ENCODE measurements at places on chromosomes 4 and X. TPM values are rescaled to one million over a fixed set of nuclear protein-coding genes. Genes with fewer than 3 reads are reported as not detected.

DNA sequence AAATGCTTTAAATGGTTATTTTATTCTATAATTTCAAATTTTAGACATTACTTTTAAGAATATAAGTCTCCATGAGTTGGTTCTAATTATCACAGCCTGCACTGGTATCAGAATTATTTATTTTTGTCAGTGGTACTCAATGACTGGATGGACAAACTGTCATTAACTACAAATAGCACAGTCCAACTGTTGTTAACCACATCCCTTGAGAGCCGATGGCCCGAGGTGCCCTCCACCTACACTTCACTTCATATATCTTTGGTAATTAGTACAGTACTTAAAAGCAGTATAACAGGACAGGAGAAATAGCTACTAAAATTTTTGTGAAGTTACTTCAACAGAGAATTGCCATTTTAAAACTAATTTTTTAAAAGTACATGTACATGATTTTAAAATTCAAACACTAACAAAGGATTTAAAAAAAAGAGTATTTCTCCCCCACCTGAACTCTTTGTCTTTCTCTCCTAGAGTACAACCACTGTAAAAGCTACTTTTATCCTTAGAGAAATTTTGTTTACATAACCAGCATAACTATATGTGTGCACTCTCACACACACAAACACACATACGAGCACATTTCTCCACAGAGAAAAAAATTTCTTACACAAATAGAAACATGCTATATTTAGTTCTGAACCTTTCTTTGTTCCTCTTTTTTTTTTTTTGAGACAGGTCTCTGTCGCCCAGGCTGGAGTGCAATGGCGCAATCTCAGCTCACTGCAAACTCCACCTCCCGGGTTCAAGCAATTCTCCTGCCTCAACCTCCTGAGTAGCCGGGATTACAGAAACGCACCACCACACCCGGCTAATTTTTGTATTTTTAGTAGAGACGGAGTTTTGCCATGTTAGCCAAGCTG is 6.5 kb downstream of the TIFA start:
- no peak for DNase-seq
- no peaks in the 10 kb centered on the region for H3K27me3 ChIP-seq
- peaks cover 9% of the 10 kb centered on the region for H3K36me3 ChIP-seq
- no peak overlapping the region for H3K27ac ChIP-seq

DNA sequence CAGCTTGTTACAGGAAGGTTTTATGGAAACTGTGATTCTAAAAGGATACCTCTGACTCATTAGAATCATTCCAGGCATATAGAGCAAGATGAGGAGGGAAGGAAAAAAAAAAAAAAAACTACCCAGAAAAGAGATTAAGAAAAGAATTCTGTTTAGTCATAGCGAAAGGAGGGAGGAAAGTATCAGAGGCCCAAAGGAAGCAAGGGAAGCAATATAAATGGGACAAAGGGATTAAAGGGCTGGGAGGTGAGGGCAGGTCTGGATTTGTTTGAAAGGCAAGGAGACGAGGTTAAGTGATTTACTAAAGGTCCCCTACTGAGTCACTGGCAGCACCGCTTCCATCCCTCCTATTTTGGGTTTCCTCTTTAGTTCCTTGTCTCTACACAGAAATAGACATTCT is 88.6 kb upstream of the IL1RAPL1 start:
- DNase-seq = no peak
- no peaks in the 10 kb centered on the region for H3K27me3 ChIP-seq
- no peaks in the 10 kb centered on the region for H3K36me3 ChIP-seq
- no peak overlapping the region for H3K4me3 ChIP-seq

- H3K36me3 ChIP-seq = no peaks in the 10 kb centered on the region
- no peak for DNase-seq
- H3K27me3 ChIP-seq = no peaks in the 10 kb centered on the region
- peak overlapping the region; percentile 59 for H3K27ac ChIP-seq
Observed at GRCh38 chr4:87058356-87059073, 123.7 kb downstream of the AFF1 start.

DNA sequence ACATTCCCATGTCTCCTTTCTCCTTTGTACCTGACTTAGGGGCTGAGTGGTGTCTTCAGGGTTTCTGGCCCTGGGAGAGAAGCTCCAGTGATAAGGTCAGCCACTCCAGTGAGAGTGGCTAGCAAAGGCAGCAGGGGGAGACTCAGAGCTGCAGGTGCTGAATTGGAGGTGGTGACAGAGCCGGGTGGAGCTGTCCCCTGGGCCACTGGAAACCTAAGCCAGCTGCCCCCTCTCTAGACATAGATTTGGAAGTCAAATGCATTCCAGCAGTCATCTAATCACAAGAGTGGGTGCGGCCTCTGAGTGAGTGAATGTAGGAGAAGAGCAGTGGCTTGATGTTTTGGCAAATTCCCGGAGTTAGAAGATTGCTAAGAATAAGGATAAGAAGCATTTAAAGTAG is 28.5 kb downstream of the TRIM2 start:
- H3K27ac ChIP-seq = no peak overlapping the region
- no peak for DNase-seq
- H3K27me3 ChIP-seq = no peaks in the 10 kb centered on the region
- no peaks in the 10 kb centered on the region for H3K36me3 ChIP-seq
- no peak overlapping the region for H3K4me3 ChIP-seq

The TBC1D1 gene
- total RNA-seq = 96.0 TPM

GRCh38 chr4:164779811-164780216 is 25.9 kb downstream of the SMIM31 start:
- no peaks in the 10 kb centered on the region for H3K27me3 ChIP-seq
- H3K4me3 ChIP-seq = no peak overlapping the region
- H3K27ac ChIP-seq = no peak overlapping the region

GRCh38 chr4:160020804-160021203 is 917.9 kb downstream of the RAPGEF2 start:
- no peaks in the 10 kb centered on the region for H3K27me3 ChIP-seq
- H3K4me3 ChIP-seq = no peak overlapping the region
- DNase-seq = no peak
- H3K27ac ChIP-seq = no peak overlapping the region
- no peaks in the 10 kb centered on the region for H3K36me3 ChIP-seq
- H3K4me1 ChIP-seq = no peaks in the 10 kb centered on the region

DNA sequence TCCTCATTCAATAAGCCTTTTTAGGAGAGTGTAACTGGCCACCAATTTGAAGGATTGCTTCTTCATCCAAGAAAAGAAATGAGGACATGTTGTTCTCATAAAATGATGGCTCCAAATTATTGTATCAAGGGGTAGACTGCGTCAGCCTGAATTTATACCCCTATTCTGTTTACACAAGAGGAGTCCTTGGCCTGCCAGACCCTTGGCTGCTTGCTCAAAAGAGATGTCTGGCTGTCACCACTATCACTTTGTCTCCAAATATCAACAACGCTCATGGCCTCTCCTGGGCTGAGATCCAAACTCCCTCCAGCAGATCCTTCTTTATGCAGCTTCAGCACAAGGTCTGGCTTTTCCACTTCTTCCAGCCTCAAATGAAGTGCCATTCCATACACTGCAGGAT is 127.9 kb downstream of the OR13H1 start:
- no peaks in the 10 kb centered on the region for H3K4me1 ChIP-seq
- H3K27ac ChIP-seq = no peak overlapping the region
- DNase-seq = no peak
- no peaks in the 10 kb centered on the region for H3K36me3 ChIP-seq
- no peaks in the 10 kb centered on the region for H3K27me3 ChIP-seq
- no peak overlapping the region for H3K4me3 ChIP-seq

DNA sequence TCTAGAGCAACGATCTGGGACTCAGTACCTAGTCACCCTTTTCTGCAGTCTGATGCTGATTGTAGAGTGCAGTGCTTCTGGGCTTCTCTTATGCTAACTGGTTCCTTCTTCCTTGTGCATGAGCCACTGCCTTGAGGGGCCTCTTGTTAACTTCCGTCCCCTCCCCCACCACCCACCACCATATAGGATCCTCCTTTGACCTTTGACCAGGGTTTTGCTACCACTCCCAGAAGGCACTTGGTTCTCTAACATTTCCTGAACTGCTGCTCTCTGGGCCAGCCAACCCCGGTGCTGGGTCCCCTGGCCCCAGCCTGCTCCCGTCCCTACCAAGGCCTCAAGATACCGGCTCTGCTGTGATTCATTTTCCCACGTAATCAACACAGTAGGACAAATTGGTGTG is 104.6 kb upstream of the KLF3 start:
- no peaks in the 10 kb centered on the region for H3K27me3 ChIP-seq
- H3K36me3 ChIP-seq = no peaks in the 10 kb centered on the region
- H3K27ac ChIP-seq = no peak overlapping the region
- no peak for DNase-seq
- peaks cover 21% of the 10 kb centered on the region for H3K4me1 ChIP-seq
- no peak overlapping the region for H3K4me3 ChIP-seq

- no peaks in the 10 kb centered on the region for H3K4me1 ChIP-seq
- no peaks in the 10 kb centered on the region for H3K27me3 ChIP-seq
- H3K27ac ChIP-seq = no peak overlapping the region
- DNase-seq = no peak
- H3K36me3 ChIP-seq = no peaks in the 10 kb centered on the region
Observed at GRCh38 chr4:69984030-69984443, 11.7 kb upstream of the STATH start.

DNA sequence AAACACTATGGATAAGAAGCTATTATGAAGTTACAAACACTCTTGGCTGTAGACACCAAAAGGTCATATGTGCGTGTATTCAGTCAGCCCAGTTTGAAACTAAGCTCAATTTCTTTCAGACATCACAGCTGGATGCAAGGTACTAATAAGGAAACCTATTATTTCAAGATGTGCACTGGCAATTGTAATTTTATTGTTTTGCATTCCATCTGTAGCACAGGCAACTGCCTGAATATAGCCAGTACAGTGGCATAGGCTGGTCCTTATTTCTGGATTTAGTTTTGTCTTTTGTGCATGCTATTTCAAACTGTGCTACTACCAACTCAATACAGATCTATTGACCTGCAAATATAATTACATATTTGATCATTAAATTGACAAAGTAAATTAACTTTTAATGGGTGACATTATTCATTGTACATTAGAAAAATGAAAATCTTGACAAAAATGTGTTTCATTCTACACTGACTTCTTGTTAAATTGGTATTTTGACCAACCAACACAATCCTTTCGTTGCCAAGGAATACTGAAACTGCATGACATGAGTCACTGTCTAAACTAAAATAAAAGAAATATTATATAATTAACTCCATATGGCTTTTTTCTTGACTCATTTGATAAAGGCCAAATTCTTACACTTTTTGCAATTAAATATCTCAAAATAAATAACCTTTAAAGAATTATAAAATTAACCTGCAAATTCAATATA is 594.3 kb upstream of the ADGRL3 start:
- no peaks in the 10 kb centered on the region for H3K36me3 ChIP-seq
- no peak overlapping the region for H3K27ac ChIP-seq
- no peaks in the 10 kb centered on the region for H3K27me3 ChIP-seq
- H3K4me1 ChIP-seq = no peaks in the 10 kb centered on the region

GRCh38 chrX:46994096-46994495 is 81.9 kb downstream of the JADE3 start:
- H3K4me3 ChIP-seq = no peak overlapping the region
- H3K27me3 ChIP-seq = no peaks in the 10 kb centered on the region
- no peaks in the 10 kb centered on the region for H3K4me1 ChIP-seq
- H3K27ac ChIP-seq = no peak overlapping the region
- no peak for DNase-seq

GRCh38 chrX:112774651-112775293 is 65.9 kb downstream of the AMOT start:
- DNase-seq = no peak
- no peaks in the 10 kb centered on the region for H3K4me1 ChIP-seq
- no peak overlapping the region for H3K4me3 ChIP-seq
- no peak overlapping the region for H3K27ac ChIP-seq
- no peaks in the 10 kb centered on the region for H3K27me3 ChIP-seq

GRCh38 chr4:173466101-173466500 is 63.9 kb downstream of the HAND2 start:
- no peaks in the 10 kb centered on the region for H3K36me3 ChIP-seq
- H3K4me3 ChIP-seq = no peak overlapping the region
- no peaks in the 10 kb centered on the region for H3K27me3 ChIP-seq
- no peak overlapping the region for H3K27ac ChIP-seq
- no peak for DNase-seq

The EREG gene
- 1.2 TPM for total RNA-seq

- H3K36me3 ChIP-seq = no peaks in the 10 kb centered on the region
- peaks cover 52% of the 10 kb centered on the region for H3K4me1 ChIP-seq
- H3K27me3 ChIP-seq = no peaks in the 10 kb centered on the region
- no peak overlapping the region for H3K4me3 ChIP-seq
- no peak for DNase-seq
Observed at GRCh38 chr4:87426865-87427517, 4.6 kb downstream of the NUDT9 start.

GRCh38 chrX:72663737-72664136 is 50.4 kb downstream of the PHKA1 start:
- H3K4me1 ChIP-seq = no peaks in the 10 kb centered on the region
- no peaks in the 10 kb centered on the region for H3K27me3 ChIP-seq
- H3K27ac ChIP-seq = no peak overlapping the region
- no peaks in the 10 kb centered on the region for H3K36me3 ChIP-seq

DNA sequence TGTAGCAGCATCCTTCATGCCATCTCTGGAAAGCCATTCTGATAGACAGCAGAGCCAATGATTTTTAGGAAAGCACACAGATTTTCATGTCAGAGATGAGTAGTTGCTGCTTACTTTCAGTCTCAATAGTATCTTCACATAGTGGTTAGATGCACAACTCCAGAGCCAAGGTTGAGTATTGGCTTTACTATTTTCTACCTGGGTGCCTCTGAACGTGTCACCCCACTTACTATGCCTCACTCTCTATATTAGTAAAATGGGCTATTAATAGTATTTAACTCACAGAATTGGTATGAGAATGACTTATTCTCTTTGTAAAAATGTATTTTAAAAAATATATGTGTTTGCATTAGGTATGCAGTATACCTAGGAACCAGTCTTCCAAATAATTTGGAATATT is 108.8 kb upstream of the STIM2 start:
- no peak overlapping the region for H3K4me3 ChIP-seq
- DNase-seq = no peak
- no peak overlapping the region for H3K27ac ChIP-seq
- no peaks in the 10 kb centered on the region for H3K36me3 ChIP-seq

DNA sequence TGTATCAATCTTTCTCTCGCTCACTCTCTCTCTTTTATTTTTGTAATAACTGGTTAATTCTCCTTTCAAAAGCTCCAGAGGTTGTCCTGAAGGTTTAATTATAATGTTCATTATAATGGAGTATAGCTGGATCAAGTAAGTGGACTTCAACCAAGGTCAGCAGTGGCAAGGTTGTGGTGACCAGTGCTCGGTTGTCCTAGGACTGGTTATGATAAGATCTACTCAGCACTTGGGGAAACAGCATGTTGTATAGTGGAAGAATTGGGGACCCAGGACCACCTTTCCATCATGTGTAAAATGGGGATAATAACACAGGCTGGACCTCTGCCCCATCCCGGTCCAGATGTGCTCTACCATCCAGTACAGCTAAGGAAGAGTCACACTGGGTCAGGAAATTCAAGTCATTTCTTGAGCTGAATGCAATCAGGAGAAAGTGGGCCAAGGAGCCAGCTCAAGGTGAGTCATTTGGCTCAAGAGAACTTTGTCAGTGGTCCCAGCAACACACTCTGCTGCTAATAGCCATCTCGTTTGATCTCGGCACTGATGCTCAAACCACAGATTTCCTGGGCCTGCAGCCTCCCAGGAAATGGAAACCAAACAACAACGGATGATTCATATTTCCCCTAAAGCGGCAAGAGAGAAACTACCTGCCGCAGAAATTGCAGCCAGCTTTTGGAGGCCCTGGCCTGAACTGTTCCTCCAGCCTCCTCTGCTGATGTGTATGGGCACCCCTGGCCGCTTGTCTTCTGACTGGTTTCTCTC is 123.6 kb upstream of the RBPJ start:
- no peaks in the 10 kb centered on the region for H3K27me3 ChIP-seq
- no peak overlapping the region for H3K27ac ChIP-seq
- no peak for DNase-seq
- no peaks in the 10 kb centered on the region for H3K36me3 ChIP-seq
- H3K4me1 ChIP-seq = peaks cover 5% of the 10 kb centered on the region

All from vagina (tissue), 2 donors.